ENCODE measurements at places on chromosomes 4 and X.

GRCh38 chr4:123477711-123478209 lies 81.2 kb downstream of the SPRY1 start:
- no peak for DNase-seq

- DNase-seq = no peak
Measured at GRCh38 chr4:80732010-80732409, 298.5 kb upstream of the BMP3 start.

DNA sequence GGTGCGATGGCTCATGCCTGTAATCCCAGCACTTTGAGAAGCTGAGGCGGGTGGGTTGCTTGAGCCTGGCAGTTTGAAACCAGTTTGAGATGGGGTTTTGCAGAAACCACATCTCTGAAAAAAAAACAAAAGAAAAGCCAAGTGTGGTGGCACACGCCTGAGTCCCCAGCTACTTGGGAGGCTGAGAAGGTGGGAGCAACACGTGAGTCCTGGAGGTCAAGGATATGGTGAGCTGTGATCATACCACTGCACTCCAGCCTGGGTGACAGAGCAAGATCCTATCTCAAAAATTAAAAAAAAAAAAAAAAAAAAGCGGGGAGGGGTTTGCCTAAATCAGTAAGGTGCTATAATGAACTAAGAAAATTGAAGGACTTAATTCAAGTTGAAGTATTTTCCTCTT lies 58.2 kb upstream of the TBC1D14 start:
- DNase-seq = no peak

- DNase-seq = no peak
Measured at GRCh38 chrX:63350465-63350877, 661 bp downstream of the SPIN4 start.

- peak; percentile 19 for DNase-seq
Measured at GRCh38 chrX:118528071-118528737, 32.6 kb downstream of the DOCK11 start.

DNA sequence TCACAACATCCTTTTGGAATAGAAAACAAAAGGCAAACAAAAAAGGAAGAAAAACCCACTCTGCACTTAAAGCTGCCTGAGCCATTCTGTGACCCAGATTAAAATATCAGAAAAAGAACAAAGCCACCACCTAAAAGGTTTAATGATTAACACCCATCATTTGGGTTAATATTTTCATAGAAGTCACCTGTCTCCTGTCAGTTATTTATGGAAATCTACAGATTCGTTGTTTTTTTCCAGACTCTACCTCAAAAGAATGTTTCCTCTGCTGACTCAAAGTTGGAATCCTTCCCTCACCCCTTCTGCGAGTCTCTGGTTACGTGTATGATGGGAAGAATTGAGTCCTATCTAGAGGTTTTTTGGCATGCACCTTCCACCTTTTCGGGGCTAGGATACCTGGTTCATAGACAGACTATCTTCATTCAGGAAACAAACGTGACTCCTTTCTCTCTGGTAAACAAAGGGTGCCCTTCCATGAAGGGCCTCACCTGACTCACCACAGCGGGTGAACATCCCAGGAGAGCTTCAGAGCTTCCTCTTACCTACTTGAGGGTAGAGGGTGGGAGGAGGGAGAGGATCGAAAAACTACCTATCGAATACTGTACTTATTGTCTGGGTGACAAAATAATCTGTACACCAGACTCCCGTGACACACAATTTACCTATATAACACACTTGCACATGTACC lies 19.6 kb upstream of the CA5B start:
- no peak for DNase-seq

DNA sequence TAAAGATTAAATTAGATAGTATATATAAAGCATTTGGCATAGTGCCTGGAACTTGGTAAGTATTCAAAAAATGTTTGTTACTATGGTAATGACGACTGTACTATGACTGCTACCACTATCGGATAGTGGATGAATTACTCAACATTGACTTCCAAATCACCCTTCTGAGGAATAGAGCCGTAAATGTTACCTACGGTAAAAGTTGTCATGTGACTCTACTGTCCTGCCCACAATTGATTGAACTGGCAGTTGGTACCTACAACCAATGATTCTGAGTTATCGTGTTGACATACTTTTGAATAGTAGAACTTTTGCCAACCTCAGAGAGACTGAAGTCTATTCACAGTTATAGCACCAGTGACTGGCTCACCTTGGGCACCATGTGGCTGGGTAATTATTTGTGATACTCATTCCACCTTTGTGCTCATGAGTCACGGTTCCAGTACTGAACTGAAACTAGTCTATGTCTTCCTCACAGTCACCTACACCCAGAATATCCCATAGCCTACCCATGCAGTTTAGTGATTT lies 185.5 kb upstream of the PITX2 start:
- DNase-seq = no peak

DNA sequence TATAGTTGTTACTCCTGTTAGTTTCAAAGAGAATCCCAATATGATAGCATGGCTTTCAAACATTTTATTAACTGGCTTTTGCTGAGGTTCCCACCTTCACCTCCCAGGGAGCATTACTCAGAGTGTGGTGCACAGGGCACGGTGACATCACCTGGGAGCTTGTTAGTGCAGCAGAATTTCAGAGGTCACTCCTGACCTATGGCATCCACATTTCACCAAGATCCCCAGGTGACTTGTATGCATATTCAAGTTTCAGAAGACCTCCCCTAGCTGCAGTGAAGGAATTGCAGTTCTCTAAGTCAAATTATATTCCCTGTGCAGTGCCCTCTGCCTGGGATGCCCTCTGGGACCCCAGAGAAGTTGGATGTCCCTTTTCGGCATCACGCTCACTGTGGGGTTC lies 29.7 kb upstream of the LNX1 start:
- DNase-seq = no peak

- no peak for DNase-seq
Measured at GRCh38 chrX:34915463-34916225, 27.0 kb upstream of the FAM47B start.

DNA sequence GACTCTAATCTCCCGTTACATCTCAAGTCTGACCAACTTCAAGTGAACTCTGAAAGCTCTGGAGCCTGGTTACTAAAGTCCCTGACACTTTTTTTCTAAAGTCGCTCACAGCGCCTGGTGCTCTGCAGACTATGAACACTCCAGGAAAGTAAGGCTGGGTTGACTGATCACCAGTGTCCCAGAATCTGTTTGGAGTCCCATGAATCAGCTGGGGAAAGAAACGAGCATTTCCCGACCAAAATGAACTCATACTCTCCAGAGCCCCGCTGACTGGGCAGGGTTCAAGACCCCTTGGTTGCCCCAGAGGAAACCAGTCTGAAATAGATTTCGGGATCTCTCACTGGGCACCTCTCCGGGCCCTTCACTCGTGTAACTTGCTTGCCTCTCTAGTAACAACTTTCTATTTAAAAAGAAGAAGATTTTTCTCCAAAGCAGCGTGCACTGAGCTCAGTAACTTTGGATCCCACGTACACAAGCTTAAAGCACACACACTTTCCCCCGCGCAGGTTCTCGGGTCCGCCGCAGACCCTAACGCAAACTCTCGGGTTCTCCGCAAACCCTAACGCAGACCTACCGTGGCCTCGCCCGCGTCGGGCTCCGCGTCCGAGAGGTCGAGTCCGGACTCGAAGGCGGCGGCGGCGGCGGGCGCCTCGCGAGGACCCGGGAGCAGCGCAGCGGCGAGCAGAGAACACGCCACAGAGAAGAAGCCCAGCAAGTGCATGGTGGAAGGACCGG lies 964 bp downstream of the VEGFC start:
- DNase-seq = no peak

GRCh38 chrX:23505531-23506303 lies 161.6 kb upstream of the PRDX4 start:
- DNase-seq = no peak

Measured in activated naive CD8-positive, alpha-beta T cell treated with anti-CD3 and anti-CD28 coated beads, Interleukin-2, amount 50 U/mL, for 16 hours (primary cell).